ENCODE measurements at places on chromosomes 5 and 9. TPM values are rescaled to one million over a fixed set of nuclear protein-coding genes. Genes with fewer than 3 reads are reported as not detected.
A peak's percentile ranks its signal among the peaks of the same experiment; 100 is the strongest.

DNA sequence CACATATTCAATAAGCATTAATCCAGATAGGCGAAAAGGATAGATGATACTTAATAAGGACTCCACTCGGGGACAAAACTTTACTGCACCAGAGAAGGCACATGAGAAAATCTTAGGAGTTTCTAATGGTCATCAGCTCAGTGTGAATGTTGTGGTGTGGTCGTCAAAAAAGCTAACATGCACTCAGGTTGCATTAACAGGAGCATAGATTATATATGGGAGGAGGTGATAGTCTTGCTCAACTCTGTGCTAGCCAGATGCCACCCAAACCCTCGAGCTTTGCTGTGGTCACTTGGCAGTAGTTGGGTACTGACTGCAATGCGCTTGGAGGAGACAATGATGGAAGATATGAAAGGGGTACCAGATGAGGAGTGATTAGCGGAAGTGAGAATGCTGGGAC, 8.6 kb upstream of the COL27A1 start:
- DNase-seq = no peak

DNA sequence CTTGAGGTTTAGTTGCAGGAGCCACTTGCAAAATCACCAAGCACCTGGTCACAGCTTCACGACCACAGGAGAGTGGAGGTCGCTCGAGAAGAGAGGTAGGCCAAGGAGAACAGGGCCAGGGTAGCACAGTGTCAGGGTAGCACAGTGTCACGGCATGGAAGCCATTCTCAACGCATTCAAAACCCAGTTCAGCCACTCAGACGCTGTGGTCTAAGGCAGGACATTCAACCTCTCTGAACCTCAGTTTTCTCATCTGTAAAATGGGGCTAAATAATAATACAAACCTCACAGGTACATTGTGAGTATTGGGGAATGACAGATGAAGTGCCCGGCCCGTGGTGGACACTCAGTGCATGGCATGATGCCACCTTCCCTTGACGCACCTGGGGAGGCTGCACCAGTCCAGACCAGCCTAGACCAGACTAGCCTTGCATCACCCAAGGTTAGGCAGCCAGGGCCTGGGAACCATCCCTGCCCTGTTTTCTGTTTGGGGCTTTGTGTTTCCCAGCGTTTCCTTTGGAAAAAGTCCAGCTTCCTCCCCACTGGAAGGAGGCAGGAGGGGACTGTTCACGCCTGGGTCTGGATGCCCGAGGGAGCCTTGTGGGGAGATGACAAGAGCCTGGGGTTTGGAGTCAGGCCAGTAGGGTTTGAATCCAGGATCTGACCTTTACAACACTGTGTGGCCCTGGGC, 7.8 kb upstream of the LMX1B start:
- DNase-seq = no peak

DNA sequence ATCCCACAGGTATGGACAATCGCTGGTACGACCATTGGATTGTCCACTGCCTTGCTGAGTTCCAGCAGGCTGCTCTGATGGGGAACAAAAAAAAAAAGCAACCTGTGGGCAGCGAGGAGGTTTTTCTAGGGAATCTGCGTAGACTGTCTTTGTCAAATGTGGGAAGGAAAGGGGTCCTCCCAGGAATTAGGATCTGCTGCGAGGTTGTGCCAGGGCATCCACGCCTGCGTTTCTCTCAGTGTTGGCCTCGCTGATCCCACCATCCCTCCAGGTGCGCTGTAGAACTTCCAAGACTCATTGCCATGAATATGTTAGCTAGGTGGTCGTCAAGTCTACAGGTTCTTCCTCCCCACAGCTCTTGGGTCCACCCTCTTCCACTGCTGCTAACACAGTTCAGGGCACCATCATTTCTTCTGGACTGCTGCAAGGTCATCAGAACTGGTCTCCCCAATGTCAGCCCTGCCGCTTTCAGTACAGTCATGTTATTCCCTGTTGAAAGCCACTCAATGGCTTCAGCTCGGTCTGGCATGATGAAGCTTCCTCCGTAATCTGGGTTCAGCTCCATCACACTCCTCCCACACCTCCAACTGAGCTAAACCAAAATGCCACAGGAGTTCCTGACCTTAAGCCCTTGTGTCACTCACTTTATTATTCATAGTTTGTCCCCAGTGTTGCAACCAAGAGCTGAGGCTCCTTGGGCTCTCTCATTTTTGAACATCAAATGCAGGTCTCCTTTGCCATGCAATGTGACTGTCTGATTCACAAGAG, 79.5 kb upstream of the DMRT1 start:
- DNase-seq = no peak

DNA sequence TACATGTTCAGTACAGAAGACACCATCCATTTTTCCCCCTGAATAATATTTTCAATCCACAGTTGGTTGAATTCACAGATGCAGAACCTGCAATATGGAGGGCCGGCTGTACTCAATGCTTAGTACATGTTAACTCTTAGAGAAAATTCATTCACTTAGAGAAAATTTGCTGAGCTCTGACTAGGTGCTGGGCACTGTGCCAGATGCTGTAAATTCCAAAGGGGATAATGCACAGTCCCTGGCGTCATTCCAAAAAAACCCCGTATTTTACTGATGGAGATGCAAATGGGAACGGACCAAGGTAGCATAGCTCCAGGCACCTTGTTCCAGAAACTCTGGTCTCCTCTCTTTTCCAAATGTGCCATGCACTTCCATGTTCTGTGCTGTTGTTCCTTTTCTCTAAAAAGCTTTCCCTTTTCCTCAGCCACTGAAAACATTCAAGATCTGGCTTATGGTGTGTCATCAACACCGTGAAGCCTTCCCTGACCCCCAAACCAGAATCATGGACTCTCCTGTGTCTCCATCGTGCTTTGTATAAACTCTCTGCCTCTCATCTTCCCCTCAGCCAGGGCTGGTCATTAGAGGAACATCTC, 55.7 kb upstream of the COL15A1 start:
- DNase-seq = no peak

DNA sequence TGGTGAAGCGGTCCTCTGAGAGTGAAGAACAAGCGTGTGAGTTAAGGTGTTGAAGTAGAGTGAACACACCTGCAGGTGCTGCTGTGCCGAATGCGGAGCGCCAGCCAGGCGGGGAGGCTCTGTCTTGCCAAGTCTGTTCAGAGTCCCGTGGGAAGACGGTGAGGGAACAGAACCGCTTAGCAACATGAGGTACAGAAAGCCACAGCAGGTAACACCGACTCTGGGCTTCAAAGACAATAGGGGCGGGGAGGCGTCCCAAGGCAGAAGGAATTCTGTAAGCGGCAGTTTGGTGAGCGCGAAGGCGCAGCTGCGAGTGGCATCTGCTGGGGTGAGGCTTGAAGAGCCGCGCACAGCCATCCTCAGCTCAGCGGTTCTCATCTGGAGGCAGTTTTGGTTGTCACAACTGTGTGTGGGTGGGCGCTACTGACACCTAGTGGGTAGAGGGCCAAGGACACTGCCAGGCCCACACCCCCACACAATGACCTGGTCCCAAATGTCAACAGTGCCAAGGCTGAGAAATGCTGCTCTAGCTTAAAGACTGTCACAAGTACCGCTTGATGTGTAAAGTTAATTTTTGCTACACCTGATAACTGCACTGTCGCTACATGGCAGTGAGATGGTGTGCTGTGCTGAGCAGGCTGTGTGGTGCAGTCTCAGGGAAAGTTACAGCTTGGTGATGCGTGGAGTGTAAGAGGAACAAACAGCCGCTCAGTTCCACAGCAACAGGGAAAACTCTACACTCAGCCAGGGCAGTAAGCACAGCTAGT, 67.4 kb upstream of the TBC1D9B start:
- peak; percentile 58 for DNase-seq

Gene GMCL2
- not detected for total RNA-seq

DNA sequence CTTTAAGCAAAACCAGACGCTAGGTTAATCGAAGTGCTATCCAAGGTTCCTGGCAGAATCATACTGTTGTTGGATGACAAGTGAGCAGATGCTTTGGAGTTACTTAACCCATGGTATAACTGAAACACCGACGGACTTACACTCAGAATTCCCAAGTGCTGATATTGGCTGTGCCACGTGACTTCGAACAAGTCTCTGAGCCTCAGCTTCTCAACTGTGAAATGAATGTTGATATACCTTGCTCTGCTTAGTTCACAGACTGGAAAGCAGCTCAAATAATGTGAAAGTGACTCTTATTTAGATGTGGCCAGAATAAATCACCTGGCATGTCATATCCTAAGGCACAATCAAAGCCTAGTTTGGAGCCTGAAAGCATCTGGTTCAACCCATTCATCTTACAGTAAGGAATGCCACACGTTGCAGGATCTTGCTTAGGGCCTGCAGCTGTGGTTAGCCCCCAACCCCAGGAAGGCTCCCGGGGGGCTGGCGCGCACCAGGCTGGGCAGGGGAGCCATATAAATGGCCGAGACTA, 759 bp downstream of the GEMIN5 start:
- DNase-seq = no peak

DNA sequence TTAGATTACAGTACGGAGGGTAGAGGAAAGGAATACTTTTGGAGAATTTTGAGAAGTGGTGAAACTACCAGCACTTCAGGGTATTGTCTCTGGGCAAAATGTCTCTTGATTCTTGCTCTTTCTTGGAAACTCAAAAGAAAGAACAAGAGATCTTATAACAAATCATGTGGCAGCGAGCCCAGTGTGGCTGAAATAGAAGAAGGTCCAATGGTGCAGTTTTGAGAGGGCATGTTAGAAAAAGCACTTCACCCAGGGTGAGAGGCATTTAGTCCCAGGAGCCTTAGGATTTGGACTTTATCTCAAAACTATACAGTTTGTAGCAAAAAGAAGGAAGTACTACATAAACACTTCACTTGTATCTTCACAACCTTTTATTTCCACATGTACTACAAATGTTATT, 39.4 kb downstream of the NNT start:
- no peak for DNase-seq

DNA sequence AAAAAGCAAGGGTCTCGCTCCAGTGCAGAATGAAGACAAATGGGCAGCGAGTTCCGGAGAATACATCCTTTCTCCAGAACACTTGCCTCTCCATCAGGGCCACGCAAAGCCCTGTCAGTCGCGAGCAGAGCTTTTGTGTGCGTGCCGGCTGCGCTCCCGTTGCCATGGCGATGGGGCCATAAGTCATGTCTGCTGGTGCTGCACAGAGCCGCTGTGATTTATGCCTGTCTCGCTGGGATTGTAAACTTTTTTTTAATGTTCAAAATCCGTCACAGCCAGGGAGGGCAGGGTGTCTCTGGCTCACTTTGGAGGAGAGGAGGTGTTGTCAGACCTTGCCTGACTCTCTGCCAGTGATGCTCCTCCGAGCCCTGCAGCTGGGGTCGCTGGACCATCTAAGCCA, 272.7 kb downstream of the TRIM32 start:
- DNase-seq = peak; percentile 54

DNA sequence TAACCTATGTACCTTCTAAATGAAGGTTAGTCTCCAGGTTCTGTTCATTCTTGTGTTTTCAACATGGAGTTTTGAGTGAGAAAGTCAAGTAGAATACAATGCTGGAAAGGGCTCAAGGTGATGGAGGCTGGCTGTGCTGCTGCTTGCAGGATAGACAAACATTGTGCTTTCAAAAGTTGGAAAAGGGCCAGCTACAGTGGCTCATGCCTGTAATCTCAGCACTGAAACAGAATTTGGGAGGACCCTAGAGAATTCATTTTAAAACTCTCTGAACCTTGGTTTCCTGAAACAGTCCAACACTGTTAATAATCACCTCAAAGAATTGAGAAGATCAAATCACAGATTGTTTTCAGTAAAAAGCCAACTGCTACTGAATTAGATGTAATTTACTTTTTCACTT, 15.4 kb upstream of the IARS1 start:
- no peak for DNase-seq

- no peak for DNase-seq
Measured at GRCh38 chr9:96721303-96721702, 56.6 kb downstream of the ZNF510 start.

Gene MYMK
- total RNA-seq = not detected

Gene OSMR
- 164 TPM for total RNA-seq

- DNase-seq = no peak
Measured at GRCh38 chr5:71652803-71653543, 65.8 kb downstream of the MCCC2 start.

DNA sequence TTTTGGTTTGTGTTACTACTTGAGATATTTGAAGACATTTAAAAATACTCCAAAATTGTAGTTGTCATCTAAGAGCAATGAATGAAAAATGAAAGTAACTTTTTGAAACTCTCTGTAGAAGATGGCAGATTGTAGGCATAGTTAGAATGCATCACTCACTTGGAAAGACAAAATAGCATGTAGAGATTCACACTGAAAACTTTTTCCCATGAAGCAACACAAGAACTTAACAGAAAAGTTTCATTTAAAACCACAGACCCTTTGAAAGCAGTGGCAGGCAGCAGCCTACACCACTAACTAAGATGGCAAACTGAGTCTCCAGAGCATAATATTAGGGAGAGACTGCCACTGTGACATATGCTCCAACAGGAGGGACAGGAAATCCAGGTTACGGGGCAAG, 18.9 kb upstream of the FAM174A start:
- no peak for DNase-seq

Gene DOLPP1
- total RNA-seq = 4.0 TPM

- no peak for DNase-seq
Measured at GRCh38 chr5:173963867-173964441, 25.0 kb upstream of the C5orf47 start.

DNA sequence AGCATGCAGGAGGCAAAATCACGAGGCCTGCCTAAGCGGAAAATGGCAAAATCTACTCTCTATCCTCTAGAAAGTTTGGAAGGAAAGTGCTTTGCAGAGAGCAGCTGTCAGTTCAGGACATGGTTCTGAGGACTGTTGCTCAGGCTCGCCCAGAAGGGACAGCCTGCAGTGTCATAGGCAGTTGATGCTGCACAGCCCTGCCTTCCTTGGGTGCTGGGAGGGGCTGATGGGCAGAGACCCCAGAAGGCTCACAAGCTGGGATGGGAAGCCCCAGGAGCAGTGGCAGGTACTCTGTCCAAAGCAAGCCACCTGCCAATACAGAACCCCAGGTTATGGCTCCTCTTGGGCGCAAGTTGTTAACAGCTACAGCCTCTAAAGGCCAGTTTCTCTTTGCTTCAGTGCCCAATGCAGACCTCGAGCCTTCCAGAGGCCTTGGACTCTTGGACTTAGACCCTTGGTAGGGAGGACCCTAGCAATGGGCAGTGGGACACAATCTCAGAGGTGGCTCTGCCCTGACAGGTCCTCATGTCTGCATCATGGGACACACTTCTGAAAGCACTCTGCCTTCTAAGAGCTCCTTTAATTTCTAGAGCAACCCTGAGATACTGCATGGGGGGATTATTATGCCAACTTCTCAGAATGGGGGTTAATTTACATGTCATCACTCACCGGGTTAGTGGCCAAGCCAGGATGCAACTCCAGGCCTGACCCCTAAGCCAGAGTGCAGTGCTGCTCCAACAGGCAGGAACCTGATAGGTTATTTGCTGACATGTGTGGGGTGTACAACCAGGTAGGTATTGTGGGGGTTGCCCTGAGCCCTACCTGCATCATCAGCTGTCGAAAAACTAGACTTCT, 57.1 kb downstream of the MACROH2A1 start:
- DNase-seq = no peak
